Right kidney (tissue), 9 donors: ENCODE measurements at places on chromosomes 1 and 21.
A peak's percentile ranks its signal among the peaks of the same experiment; 100 is the strongest.

DNA sequence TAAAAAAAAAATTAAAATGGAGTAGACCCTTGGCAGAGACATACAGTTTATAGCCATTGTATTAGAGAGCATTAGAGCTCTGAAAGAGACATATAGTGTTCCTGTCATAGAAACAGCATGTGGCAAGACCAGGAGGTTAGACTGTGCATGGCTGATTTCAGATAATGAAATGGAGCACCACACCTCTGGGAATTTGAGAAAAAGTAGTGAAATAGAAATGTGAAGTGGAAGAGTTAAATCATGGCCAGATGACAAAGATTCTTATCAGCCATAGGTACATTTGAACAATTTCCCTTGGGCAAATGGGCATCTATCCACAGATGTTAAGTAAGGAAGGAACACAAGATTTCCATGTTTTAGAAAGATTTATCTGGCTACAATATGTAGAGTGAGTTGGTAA, 1083.1 kb downstream of the PLA2G4A start:
- DNase-seq: no peak

- DNase-seq: no peak
Observed at GRCh38 chr1:85568660-85569059, 11.9 kb upstream of the CCN1 start.

GRCh38 chr1:202227997-202228401, 34.4 kb downstream of the LGR6 start:
- DNase-seq: no peak

DNA sequence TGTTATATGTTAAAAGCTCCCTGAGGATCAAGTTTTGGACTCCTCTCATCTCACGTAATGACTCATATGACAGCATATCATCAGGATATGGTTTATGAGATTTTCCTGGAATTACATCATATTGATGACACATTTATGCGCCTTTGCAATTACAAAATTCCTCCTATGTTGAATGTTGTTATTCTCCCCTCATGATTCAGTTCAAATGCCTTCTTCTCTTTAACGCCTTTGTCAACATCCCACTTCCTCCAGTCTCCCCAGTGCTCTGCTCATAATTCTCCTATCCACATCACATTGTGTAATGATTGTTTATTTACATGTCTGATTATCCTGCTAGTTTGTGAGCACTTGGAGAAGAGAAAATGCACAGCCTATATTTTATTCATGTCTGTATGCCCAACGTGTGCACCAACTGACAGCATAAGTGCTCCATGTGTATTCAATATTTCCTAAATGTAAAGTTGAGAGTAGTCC, 80.9 kb upstream of the BACH1 start:
- DNase-seq: no peak

GRCh38 chr1:53495633-53496345, 36.6 kb downstream of the DMRTB1 start:
- DNase-seq: no peak

DNA sequence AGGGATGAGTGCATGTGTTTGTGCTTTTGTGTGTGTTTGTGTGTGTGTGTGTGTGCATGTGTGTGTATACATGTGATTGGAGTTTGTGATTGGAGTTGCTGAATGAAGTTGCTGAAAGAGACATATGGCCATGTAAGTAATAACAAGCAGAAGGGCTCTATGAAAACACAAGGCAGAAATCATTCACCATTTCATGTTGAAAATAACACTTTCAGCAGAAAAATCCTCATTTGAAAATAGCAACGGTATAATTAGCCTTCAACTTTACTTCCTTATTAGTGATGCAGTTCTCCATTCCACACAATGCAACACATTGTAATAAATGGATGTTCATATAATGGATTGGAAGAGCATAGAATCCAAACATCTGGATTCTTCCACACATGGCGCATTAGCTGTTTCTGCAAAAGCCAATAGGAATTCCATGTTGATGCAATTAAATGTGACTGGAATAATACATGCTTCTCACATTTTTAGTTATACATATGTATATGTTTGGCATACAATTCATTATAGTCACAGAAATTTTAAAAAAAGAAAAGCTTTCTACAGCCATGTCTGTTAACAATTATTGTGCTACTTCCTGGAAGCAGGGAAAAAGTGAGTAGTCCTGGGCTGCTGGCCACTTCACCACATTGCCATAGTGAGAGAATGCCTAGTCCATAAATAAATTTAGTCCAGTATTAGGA, 538.0 kb downstream of the LTN1 start:
- DNase-seq: no peak

- DNase-seq: no peak
Observed at GRCh38 chr1:25486602-25487001, 55.9 kb downstream of the MACO1 start.

- DNase-seq: no peak
Observed at GRCh38 chr1:147626739-147627138, 43.6 kb downstream of the ACP6 start.

DNA sequence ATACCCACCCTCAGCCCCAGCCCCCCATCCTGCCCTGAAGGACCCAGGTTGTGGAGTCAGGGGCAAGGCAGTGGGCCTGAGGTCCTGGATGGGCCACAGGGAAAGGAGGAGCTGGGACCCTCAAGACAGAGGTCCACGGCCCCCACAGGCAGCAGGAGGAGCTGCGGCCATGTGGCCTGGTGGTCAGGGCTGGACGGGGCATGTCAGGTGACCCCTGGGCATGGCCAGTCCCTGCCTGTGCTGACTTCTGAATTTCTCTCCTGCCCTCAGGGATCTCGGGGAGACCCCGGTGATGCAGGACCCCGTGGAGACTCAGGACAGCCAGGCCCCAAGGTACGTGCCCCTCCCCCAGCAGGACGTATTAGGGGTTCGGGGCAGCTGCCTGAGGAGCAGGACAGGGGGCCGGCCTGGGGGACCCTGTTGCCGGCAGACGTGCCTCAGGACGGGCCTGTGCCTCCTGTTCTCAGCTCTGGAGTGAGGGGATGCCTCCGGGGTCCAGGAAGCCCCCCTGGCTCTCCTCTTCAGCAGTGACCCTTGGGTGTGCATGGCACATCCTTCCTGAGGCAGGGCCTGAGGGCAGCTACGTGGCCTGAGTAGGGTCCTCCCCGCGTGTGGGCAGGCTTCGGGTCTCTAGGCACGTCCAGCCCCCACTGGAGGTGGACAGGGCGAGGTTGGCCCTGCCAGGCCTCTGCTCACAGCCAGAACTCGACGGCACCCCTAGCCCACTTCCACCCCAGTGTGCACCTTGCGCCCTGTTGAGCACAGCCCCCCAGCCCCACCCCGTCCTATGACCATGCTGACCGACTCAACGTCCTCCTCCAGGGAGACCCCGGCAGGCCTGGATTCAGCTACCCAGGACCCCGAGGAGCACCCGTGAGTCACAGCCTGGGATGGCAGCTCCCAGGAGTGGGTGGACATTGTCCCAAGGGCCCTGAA, 23.6 kb downstream of the COL6A2 start:
- DNase-seq: no peak

GRCh38 chr1:97089173-97089572, 367.6 kb downstream of the PTBP2 start:
- DNase-seq: no peak

DNA sequence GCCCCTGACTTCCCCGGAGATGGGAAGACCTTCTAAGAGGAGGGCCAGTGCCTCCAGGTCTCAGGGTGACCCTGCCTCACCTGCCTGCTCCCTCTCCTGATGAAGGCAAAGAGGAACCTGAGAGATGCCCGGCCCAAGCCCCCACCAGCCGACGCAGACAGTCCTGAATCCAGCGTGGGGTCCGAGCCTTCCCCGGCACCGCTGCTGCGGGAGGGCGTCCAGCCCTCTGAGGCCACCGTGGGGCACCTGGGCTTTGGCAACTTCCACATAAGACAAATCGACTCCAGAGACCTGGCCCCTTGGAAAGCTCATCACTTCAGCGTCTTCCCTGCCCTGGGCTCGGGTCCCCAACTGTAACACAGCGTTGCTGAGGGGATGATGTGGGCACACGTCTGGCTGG, 122.2 kb downstream of the CASZ1 start:
- DNase-seq: no peak

- no peak for DNase-seq
Observed at GRCh38 chr1:235160383-235160956, 580 bp downstream of the RBM34 start.

- DNase-seq: no peak
Observed at GRCh38 chr1:198326915-198327314, 170.1 kb downstream of the NEK7 start.

- DNase-seq: no peak
Observed at GRCh38 chr1:153509729-153510354, 25.9 kb downstream of the S100A6 start.

- no peak for DNase-seq
Observed at GRCh38 chr1:13900583-13900982, 200.6 kb downstream of the PRDM2 start.

- no peak for DNase-seq
Observed at GRCh38 chr1:118842452-118843201, 145.5 kb downstream of the TBX15 start.

DNA sequence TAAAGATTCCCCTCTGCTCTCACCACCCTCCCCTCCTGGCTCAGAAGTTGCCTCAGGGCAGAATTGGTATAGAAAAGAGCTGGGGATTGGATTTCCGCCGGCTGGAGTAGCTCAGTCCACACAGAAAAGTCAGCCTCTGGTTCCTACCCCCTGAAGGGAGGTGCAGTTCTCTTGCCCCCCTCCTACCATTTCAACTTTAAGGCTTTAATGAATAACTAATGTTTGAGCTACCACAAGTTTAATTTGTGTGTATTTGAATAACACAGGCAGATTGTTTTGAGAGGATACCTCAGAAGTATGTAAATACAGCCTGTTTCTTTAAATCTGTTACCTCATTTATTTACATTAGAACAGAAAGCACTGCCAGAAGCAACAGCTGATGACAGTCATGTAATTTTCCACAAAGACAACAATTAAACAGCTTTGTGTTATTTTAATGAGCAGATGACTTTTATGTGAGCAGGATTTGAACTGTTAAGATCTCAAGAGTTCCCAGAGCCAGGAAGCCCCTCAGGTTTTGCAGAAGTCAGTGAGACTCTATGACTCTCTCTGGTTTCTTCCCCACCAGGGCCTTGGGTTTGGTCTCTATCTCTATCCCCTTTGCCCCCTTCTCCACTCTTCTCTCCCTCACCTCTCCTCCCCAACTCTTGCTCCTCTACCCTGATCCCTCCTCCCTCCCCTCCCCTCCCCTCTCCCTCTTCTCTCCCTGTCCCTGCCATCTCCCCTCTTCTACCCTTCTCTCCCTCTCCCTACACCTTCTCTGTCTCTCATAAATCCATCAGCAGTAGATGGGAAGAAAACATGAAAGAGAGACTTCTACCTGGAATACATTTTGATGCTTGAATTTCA, 26.3 kb downstream of the DUSP10 start:
- DNase-seq: no peak

GRCh38 chr1:97467445-97467844, 453.4 kb downstream of the DPYD start:
- DNase-seq: no peak

GRCh38 chr1:71307451-71307850, 226.6 kb upstream of the ZRANB2 start:
- no peak for DNase-seq

- DNase-seq: no peak
Observed at GRCh38 chr1:227038401-227038800, 98.3 kb downstream of the COQ8A start.

GRCh38 chr1:9340172-9340854, 47.6 kb downstream of the SPSB1 start:
- peak; percentile 41 for DNase-seq

- no peak for DNase-seq
Observed at GRCh38 chr1:104163912-104164476, 414.3 kb downstream of the AMY1C start.

DNA sequence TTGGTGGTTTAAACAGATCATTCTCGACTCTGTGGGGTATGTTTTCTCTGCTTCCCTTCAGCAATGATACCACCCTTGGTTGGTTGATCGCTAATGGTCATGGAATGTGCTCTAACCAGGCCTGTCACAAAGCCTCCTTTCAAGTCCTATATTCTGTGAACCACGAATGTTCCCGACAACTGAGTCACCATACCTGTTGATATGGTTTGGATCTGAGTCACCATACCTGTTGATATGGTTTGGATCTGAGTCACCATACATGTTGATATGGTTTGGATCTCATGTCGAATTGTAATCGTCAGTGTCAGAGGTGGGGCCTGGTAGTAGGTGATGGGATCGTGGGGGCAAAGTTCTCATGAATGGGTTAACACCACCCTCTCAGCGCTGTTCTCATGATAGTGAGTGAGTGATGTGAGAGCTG, 10.2 kb upstream of the CAMK2N1 start:
- DNase-seq: no peak

DNA sequence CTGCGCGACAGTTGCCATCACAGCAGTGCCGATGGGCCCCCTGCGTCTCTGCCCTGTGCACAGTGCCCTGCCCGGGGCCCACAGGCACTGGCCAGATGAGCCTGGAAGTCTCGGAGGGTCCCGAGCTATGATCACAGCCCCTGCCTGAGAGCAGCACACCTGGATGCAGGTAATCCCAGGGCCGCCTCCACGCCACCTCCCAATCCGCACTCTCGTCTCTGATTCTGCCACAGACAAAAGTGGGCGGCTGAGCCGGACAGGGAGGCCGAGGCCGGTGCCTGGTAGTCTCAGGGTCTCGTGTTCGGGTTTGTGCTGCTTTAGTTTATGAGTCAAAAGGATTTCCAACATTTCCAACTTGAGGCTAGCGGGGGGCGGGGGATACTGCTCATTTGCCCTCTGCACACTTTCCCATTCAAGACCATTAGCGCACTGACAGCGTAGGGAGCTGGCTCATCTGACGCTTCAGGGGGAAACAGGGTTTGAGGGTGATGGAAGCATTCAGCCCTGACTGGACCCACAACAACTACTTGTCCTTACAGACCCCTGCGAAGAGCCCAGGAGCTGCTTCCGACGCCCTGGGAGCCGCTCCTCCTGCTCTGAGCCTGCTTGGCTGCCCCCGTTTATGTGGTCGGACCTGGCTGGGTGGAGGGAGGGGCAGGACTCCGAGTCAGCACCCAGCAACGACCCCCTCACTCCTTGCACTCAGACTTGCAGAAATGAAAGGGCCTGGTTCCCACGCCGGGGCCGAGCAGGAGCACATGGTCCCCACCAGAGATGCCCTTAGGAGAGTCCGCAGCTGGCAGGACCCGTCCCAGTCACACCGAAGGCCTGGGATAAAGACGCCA, 1.8 kb upstream of the TTC34 start:
- DNase-seq: no peak

GRCh38 chr1:18612073-18612472, 18.6 kb upstream of the PAX7 start:
- no peak for DNase-seq

DNA sequence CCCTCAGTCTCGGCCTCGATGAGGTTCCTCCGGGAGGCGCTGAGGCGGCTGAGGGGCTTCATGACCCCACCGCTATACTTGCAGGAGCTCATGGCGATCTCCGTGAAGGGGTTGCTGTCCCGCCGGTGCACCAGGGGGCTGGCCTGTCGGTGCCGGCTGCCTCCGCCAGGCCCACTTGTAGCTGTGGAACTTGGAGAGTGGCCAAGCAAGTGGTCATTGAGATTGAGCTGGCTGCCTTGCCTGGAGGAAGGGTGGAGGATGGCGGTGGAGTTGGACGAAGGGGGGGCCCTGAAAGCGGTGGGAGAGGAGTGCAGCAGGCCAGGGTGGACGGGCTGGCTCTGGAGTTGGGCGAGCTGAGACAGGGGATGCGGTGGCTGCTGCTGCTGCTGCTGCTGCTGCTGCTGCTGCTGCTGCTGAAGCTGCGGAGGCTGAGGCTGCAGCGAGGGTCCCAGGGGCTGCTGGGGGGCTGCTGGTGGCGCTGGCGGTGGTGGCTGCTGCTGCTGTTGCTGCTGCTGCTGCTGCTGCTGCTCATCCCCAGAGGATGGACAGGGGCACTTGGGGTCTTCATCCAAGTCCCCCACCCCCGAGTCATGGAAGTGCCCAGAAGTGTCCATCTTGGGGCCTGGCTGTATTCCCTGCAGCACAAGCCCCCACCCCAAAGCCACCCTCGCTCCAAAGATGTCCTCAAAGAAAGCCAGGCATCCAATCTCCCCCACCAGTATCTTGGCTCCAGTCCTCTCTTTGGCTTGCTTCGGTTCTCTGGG, 548 bp downstream of the KCNN3 start:
- no peak for DNase-seq
